ENCODE measurements at places on chromosomes 7 and 10.

GRCh38 chr10:51638211-51638610 is 61.2 kb downstream of the CSTF2T start:
- no peak for DNase-seq

DNA sequence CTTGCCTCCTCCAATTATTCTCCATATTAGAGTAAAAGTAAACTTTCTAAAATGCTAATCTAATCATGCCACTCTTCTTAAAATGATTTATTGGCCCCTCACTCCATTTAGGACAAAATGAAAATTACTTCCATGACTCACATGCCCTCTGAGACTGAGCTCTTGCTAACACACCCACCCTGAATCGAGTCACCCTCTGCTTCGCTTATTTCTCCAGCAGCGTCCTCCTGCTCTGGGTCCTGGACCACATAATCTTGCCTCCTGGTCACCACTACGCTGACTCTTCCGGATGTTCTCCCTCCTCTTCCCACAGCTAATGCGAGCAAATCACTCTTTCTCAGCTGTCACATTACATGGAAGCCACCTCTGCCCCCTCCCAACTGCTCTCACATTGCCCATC is 384.0 kb upstream of the FZD8 start:
- no peak for DNase-seq

DNA sequence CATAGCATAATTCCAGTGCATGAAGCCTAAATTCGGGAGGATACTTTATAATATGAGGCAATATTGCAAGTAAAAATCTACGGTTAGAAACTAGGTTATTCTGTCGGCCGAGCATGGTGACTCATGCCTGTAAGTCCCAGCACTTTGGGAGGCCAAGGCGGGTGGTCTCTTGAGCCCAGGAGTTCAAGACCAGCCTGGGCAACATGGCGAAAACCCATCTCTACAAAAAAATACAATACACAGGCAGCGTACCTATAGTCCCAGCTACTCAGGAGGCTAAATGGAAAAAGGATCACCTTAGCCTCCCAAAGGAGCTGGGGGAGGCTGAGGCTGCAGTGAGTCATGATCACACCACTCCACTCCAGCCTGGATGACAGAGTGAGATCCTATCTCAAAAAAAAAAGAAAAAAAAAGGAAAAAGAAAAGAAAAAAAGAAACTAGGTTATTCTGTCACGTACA is 14.2 kb downstream of the SKAP2 start:
- DNase-seq, result no peak

- DNase-seq, result no peak
Measured at GRCh38 chr10:124996127-124996853, 54.4 kb downstream of the ZRANB1 start.

- no peak for DNase-seq
Measured at GRCh38 chr10:47060993-47061500, 149.8 kb downstream of the PTPN20 start.

DNA sequence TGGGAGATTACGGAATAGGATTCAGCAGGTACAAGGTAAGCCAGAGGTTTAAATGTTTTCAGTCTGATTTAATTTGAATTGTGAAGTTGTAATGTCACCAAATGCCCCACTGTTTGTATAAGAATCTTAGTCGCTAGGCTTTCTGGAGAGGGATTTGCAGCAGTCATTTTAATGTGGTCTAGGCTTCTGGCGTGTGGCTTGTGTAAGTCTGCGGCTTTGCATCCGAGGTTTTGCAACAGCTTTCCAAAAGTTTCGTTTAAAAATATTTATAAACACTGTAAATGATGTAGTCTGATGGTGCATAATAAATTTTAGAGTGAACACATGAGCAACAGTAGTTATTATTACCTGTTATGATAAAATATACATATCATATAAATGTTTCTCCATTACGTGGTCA is 26.1 kb upstream of the BHLHA15 start:
- no peak for DNase-seq

- DNase-seq, result no peak
Measured at GRCh38 chr10:112375721-112376395, 1.9 kb downstream of the ACSL5 start.

DNA sequence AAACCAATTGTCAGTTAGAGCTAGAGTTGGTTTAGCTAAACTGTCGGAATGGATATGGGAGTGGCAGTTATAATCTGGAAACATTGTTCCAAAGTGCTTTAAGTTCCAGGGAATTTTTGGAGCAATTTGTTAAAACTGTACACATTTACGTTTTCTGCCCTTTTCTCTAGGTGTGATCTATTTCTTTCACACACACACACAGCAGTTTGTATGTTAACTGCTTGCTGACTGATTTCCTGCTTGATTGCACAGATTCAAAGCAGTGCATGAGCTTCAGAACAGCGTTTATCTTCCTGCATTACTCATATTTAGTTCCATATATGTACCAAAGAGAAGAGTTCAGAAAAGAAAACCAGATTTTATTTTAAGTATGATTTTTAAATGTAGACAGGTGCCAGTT is 57.9 kb downstream of the MGMT start:
- DNase-seq, result no peak

DNA sequence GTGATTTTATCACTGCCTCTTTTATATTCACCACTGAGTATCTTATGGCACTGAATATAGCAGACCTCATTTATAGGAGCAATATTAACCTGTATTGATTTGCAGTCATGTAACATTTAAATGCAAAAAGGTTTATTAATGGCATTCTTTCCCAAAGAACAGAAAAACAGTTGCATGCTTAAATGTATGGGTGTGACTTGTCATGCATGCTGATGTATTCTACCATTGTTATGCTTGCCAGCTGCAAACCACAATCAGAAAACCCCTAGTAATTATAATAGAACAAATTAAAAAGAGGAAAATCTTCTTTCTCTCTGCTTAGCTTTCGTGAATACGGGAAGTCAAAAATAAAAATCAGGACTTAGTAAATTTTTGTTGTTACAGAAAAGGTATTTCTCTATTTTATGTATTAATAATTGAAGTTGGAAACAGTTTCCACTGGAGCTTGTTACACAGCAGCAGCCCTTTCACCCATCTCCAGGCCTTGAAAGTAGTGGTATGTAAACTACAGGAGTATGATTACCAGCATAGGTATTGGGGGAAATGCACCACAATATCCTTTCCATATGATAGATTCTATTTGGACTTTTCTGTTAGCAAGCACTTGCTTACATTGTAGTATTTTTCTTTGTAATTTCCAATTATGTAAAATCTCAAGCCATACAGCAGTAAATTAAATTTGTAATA is 147.4 kb upstream of the TEX47 start:
- no peak for DNase-seq

GRCh38 chr7:88301924-88302323 is 4.8 kb downstream of the STEAP4 start:
- no peak for DNase-seq

GRCh38 chr7:7178906-7179305 is 3.4 kb upstream of the C1GALT1 start:
- DNase-seq, result no peak

GRCh38 chr7:141281311-141281710 is 207.4 kb downstream of the TMEM178B start:
- DNase-seq, result no peak

DNA sequence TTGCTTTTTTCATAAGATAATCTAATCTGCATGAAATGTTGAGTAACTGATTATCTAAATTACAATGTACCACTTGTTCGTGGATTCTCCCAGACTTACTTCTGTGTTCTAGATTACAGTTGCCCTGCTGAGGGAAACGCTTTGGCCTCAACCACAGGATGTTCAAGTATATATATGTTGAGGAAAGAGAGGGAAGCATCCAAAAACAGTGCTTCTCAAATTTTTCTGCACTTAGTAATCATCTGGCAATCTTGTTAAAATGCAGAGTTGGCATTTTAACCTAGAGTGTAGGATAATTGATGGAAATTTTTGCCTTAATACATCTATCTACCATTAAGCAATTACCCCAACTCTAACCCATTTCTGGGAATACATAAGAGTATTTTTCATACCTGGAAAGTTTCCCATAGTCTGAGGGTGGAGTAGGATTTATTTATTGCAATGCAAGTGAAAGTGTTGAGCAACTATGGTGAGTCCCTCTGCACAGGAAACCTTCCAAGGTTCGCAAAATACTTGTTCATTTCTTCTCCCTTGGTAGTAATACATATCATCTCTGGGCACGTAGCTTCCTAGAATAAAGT is 59.6 kb upstream of the C1GALT1 start:
- no peak for DNase-seq

GRCh38 chr7:29588900-29589696 is 25.5 kb downstream of the PRR15 start:
- no peak for DNase-seq

GRCh38 chr7:44978511-44979366 is at the start of gene MYO1G:
TSS of gene MYO1G (minus strand) at chr7:44979015. CDS start at chr7:44978961, 54 bp downstream.
- DNase-seq, result no peak

- peak; percentile 73 for DNase-seq
Measured at GRCh38 chr7:27130540-27131389, at the start of gene HOXA4. TSS of gene HOXA4 (minus strand) at chr7:27130757. CDS start at chr7:27130733, 24 bp downstream.

DNA sequence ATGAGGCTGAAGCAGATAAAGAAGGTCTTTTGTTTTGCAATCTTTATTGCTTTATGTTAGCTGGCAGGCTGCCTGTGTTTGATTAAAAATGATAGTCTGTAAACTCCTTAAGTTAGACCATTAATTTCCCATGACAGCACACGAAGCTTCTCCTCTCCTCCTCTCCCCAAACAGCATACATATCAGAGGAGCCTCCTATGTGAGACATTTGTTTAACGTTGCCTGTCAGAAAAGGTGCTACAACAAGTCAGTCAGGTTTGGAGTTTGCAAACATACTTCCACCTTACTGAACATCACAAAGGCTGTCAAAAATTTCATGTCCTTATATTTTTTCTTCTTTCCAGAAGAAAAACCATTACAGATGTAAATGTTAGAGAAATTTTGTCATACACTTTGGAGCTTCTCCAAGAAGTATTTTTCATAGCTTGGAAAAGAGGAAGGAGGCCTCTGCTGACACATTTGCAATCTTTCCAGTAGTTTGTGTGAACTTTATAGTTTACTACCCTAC is 393.1 kb downstream of the EXOC4 start:
- no peak for DNase-seq

DNA sequence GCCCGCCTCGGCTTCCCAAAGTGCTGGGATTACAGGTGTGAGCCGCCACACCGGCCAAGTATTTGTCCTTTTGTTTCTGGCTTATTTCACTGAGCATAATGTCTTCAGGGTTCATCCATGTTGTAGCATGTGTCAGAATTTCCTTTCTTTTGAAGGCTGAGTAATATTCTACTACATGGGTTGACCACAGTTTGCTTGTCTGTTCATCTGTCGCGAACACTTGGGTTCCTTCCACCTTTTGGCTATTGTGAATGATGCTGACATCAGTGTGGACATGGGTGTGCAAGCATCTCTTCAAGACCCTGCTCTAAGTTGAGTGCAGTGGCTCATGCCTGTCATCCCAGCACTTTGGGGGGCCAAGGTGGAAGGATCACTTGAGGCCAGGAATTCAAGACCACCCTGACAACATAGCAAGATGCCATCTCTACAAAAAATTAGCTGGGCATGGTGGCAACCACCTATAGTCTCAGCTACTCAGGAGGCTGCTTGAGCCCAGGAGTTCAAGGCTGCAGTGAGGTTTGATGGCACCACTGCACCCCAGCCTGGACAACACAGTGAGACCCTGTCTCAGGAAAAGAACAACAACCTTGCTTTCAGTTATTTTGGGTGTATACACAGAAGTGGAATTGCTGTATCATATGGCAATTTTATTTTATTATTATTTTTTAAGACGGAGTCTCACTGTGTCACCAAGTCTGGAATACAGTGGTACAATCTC is 17.0 kb downstream of the CHST12 start:
- DNase-seq, result no peak

- no peak for DNase-seq
Measured at GRCh38 chr10:112913661-112914287, 36.3 kb upstream of the TCF7L2 start.

GRCh38 chr10:9166770-9167169 is 1112.3 kb downstream of the GATA3 start:
- no peak for DNase-seq

- no peak for DNase-seq
Measured at GRCh38 chr7:91112902-91113341, 151.3 kb upstream of the FZD1 start.

- peak; percentile 25 for DNase-seq
Measured at GRCh38 chr10:97319671-97320479, 804 bp downstream of the FRAT1 start.

GRCh38 chr7:12456506-12456905 is 52.8 kb upstream of the VWDE start:
- DNase-seq, result no peak

- DNase-seq, result no peak
Measured at GRCh38 chr10:1243486-1244234, 187.5 kb downstream of the WDR37 start.

GRCh38 chr10:47020471-47020870 is 109.2 kb downstream of the PTPN20 start:
- no peak for DNase-seq

- DNase-seq, result no peak
Measured at GRCh38 chr7:151724920-151725584, 151.9 kb downstream of the PRKAG2 start.

- DNase-seq, result no peak
Measured at GRCh38 chr7:7183061-7183837, 905 bp downstream of the C1GALT1 start.

DNA sequence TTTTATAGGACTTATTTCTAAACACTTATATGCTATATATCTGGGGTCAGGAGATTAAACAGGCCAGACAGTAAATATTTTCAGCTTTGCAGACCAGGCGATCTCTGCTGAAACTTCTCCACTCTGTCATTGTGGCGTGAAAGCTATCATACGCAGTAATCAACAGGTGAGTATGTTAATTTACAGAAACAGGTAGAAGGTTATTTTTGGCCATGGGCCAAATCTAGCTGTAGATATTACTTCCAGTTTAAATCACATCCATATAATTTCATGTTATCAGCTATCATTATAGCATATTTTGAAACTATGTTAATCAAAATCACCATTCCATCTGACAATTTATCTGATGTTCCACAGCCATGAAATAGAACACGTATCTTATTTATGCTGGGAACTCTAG is 67.8 kb downstream of the GPR37 start:
- no peak for DNase-seq

DNA sequence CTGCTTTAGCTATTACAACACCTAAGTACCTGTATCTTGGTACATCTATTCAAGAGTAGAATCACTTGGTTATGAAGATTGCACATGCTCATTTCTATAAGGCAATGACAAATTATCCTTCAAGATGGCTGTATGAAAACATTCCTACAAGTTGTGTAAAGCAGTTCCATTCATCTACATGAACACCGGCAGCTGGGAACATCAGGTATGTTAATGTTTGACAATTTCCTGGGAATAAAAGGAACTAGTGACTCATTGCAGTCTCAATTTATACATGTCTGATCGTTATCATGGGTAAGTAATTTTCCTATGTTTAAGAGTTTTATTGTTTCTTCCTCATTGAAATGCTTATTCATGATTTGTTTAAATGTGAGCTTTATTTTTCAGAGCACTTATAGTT is 203.2 kb upstream of the SEMA3E start:
- DNase-seq, result no peak
